ENCODE measurements at places on chromosomes 5 and 9.
A peak's percentile ranks its signal among the peaks of the same experiment; 100 is the strongest.

DNA sequence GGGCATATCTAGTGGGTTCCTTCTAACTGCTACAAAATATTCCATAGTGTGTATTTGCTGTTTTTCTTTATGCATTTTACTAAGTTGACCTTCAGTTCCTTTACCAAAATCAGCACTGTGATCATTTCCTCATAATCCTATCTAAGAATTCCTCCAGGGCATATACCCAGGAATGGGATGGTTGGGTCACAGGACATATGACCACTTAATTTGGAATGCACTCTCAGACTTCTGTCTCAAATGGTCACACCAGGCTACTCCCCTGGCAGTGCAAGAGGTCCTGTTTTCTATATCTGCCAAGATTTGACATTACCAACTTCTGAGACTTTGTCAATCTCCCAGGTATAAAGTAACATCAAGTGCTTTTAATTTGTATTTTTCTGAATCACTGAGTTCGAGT lies 63.9 kb downstream of the ADAMTS12 start:
- no peak for DNase-seq

DNA sequence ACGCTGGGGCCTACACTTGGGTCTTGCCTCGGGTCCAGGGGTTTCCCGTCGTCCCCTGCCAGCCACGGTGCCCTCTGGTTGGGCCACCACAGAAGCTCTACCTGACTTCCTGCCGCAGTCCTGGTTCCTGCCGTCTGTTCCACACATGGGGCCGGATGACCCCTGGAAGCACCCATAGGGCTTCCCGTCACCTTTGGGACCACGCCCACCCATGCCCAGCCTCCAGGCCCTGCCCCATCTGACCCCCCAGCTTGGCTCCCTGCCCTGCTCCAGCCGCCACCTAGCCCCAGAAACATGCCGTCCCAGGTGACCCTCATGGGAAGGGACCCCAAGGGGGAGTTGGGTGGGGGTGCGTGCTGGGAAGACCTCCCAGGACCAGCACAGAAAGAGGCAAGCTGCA lies 13.7 kb downstream of the MRPL36 start:
- no peak for DNase-seq

DNA sequence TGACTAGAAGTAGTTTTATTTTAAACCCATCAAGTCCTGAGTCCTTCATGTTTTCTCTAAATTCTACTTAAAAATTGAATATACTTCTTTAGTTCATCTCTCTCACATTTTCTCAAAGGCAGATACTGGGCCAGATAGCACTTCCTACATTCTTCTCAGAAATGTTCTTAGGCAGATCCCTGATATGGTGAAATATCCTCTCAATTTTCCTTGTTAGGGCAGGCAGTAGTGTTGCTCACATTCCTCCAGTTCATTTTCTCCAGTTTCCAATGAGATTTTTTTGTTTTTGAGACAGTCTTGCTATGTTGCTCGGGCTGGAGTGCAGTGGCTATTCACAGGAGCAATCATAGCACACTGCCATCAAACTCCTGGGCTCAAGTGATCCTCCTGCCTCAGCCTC lies 5.7 kb downstream of the GCNT1 start:
- no peak for DNase-seq

DNA sequence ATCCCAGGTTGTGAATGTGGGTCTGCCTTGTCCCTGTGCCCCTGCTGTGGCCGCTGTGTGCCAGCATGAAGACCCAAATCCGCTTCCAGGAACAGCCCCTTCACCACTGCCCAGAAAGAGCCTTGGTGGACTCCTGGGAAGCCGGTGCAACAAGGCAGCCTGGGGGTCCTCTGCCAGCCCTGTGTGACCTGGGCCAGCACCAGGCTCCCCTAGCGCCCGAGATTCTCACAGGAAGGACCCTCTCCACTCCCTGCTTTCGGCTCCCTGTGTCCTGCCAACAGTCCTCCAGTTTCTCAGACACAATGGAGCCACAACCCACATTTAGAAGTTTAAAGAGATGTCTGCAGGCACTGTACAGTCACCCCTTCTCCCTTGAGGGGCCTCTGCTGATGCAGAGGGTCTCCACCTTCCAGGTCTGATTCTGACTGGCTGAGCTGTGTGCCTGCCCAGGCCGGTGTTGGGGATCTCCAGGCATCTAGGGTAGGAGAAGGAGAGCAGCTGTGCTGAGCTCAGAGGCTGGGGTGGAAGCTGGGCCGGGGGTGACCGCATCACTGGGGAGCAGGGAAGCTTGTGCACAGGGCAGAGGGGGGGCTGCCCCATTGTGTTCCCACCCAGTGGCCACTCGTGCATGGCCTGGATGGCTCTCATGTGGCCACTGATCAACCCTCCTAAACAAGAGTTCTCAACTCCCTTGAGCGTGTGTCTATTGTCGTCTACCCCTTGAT lies 174.0 kb downstream of the IRX2 start:
- no peak for DNase-seq

DNA sequence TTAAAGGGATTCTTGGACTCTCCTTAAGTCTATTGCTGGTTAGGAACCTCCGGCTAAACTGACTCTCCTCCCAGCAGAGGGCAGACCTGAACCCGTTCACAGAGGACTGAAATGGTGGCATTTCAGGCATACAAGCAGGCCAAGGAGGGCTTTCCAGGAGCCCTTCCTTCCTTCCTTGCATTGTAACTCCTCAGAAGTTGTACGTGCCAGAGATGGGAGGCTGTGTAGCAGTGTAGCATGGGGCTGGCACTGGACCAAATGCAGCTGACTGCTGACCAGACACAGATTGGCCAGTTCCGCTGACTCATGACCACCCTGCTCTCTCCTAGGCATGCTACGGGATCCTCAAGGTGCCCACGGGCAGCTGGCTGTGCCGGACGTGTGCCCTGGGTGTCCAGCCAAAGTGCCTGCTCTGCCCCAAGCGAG lies 36.4 kb downstream of the JADE2 start:
- no peak for DNase-seq

DNA sequence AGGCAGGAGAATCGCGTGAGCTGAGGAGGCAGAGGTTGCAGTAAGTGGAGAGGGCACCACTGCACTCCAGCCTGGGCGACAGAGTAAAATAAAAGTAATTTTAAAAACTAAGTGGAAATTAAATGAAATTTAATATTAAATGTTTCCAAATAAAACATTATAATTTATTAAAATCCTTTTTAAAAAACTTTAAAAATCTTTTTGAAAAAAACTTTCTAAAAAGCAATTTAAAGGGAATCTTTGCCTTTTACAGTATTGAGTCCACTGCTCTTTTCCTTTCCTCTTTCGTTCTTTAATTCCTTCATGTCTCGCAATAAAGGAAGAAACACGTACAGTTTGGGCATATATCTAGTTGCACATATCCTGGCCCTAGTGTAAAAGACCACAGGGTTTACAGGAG lies 77.8 kb upstream of the DMRT1 start:
- no peak for DNase-seq

GRCh38 chr9:24518545-24518944 lies 27.2 kb downstream of the IZUMO3 start:
- DNase-seq, result no peak

DNA sequence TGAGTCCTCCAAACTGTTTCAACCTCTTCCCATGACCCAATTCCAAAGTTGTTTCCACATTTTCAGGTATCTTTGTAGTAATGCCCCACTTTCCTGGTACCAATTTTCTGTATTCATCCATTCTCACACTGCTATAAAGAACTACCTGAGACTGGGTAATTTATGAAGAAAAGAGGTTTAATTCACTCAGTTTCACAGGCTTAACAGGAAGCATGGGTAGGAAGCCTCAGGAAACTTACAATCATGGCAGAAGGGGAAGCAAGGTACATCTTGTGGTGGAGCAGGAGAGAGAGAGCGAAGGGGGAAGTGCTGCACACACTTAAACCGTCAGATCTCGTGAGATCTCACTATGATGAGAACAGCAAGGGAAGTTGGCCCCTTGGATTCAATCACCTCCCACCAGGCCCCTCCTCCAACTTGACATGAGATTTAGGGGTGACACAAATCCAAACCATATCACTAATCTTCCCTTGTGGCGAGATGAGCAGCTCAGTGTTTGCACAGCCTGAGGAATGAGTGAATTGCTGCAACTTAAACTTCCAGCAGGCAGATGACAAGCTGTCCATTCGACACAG lies 42.9 kb downstream of the TRIP13 start:
- no peak for DNase-seq

DNA sequence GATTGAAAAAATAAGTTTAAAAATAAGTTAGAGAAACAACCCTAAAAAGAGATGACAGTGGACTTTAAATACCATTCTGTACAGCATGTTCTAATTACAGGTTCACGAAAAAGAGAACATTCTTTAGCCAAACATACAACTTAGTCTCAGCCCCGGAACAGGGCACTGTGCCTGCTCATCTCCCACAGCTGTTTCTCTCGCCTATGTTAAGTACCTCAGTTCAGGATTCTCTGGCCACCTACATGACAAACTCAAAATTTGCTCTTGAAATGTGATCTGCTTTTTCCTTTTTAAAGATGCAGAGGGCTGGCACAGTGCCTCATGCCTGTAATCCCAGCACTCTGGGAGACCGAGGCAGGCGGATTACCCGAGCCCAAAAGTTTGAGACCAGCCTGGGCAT lies 52.3 kb downstream of the MYO10 start:
- no peak for DNase-seq

GRCh38 chr5:157473383-157474320 lies 13.6 kb downstream of the NIPAL4 start:
- DNase-seq, result no peak

GRCh38 chr9:3331801-3332200 lies 194.0 kb downstream of the RFX3 start:
- DNase-seq, result peak; percentile 18

DNA sequence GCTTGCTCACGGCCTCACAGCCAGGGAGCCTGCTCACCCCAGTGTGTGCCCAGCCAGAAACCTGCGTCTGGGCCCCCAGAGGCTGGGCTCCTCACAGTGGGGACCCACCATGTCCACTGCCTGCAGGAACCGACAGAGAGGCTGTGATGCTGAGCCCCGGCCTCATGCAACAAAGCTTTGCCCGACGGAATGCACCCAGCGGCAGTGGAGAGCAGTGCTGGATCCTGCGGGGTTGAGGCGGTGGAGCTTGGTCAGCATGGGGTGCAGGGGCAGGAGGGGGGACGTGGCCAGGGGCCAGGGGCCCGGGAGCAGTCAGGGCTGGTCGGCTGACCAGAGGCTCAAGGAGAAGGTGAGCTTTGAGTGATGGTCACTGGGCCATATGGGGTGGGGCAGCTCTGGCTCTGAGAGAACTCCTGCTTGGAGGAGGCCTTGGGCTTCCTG lies 7.7 kb upstream of the CEP72 start:
- no peak for DNase-seq

GRCh38 chr9:19155106-19155935 lies 28.0 kb upstream of the PLIN2 start:
- DNase-seq, result no peak

DNA sequence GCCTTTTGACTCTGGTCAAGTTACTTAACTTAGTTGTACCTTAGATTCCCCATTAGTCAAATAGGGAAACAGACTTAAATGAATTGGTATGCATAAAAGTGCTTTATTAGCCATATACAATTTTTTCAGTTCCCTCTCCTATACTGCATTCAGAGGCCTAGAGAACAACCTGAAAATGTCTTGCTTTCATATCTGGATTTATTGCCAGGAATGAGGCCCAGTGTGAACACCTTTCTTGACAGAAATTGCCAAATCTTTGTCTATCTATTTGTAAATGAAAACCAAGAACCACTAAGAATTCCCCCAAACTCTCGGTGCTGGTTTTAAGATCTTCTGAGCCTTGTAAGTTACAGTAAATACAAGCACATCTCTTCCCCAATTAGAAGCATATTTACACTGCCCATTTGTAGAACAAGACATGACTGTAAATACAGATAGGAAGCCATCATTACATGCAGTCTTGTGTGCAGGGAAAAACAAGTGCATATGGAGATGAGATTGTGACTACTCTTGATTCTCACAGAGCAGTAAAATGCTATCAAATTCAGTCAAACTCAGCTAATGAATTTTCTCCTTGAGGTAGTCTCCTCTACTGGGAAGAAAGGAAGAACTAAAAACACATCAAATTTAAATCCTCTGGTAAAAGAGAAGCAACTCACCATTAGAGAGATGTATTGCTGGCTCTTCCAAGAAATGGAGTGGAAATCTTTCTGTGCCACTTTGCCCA lies 5.2 kb upstream of the FAM13B start:
- DNase-seq, result no peak

DNA sequence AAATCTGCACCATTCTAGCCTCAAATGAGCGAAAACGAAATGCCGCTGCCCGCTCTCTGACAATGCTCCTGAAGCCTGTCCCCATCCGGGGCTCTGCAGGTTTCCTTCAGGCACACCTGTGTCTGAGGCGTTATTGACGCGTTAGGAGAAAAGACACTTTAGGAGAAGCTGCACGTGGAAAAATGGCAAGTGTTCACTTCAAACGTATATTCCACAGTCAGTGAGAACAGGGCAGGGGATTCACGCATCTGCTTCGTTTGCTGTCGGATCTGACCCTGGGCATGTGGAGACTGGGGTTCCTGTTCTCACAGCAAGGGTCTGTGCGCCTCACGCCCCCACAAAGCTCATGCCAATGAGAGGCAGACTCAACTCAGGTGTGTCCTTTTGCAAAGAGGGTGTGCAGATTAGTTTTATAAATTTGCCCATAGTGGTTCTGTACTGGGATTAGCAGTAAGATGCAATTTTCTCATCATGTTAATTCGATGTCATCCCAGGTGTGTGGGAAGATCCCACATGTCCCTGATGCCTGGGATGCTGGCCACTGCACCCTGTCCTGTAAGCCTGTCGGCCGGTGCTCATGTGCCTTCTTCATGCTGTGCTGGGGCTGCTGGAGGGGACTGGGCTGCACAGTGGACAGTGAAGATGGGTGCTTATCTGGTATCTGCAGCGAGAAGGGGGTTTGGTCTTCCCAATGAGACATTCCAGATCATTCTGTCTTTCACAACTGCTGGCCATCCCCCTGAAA lies 11.2 kb upstream of the TBC1D9B start:
- DNase-seq, result no peak

DNA sequence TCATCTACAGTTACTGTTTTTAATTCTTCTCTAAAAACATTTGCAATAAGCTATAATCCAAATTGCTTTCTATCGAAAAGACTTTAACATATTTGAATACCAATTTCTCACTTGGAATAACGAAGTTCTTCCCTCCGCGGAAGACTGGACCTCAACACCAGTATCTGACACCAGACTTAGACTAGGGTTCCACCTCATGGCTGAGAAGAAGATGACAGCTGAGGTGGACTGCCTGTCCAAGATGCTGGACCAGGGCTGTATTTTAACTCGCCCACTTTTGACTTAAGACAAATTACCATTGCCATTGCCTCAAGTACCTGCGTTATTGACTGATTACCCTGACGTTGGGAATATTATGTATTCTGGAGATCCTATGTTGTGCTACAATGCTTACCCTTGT lies 34.1 kb downstream of the ZMAT2 start:
- no peak for DNase-seq

DNA sequence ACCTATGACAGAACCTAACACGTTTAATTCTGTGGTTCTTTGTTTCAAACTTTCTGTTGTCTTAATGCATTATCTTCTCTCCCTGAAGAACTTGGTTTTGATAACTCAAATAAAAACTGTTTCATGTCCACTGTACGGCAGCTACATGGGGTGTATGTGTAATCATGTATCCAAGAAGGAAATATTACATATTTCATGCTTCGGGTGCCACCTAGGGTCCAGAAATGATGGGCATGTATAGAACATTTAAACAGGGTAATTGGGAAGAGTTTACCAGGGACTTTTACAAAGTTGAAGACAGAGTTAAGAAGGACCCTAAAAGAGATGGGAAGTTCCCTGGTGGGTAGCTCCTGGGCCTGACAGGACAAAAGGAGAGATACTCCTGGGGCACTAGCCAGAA lies 291.3 kb downstream of the FBXL7 start:
- peak; percentile 51 for DNase-seq
